ENCODE measurements at places on chromosomes 7 and 10. TPM values are rescaled to one million over a fixed set of nuclear protein-coding genes. Genes with fewer than 3 reads are reported as not detected.

DNA sequence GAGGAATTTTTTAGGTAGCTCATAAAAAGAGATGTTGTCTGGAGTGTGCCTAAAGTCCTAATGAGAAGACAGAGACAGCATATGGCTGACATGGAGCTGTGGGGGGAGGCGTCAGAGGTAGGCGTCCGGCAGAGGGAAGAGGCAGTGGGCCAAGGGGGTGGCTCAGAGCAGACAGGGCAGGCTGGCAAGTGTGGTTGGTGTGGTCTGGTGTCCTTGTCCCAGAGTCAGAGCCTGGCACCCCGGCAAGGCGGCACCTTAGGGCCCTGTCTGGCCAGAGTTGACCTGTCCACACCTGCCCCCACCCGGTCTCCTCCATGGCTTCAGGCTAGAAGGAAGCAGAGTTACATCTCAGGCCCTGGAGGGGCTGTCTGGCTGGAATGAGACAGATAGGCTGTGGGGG, 220.3 kb upstream of the ZNF32 start:
- no peak for ATAC-seq

GRCh38 chr10:24887855-24888231, 64.6 kb downstream of the PRTFDC1 start:
- peak; percentile 64 for ATAC-seq

The CPA2 gene
- 0.56 TPM for total RNA-seq

GRCh38 chr10:53646525-53646924, 873.9 kb upstream of the MBL2 start:
- ATAC-seq: no peak

The PALS2 gene
- 22.6 TPM for total RNA-seq

The OR2A12 gene
- not detected for total RNA-seq

DNA sequence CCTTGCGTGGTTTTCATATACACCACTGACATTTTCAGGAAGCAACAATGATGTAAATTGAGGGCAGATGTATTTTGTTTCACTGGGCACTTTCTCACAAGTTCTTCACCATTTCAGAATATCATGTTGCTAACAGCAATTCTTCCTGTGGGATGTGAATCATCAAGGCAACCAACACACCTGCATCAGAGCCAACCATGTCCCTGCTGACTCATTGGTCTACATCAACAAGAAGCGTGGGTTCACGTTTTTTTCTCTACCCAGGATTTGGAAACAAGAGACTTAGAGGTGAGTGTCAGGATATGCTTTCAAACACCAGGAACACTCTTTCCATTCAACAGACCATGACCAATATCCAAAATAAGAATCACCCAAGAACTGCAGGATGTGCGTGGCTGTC, 203.9 kb downstream of the TEX36 start:
- ATAC-seq: no peak

The OPN4 gene
- not detected for total RNA-seq

GRCh38 chr7:27250557-27251070, 8.0 kb downstream of the EVX1 start:
- no peak for ATAC-seq

The AGAP4 gene
- 13.2 TPM for total RNA-seq

- ATAC-seq: peak; percentile 61
These were observed 28.6 kb downstream of the MTURN start for GRCh38 chr7:30163231-30163894.

- ATAC-seq: no peak
These were observed 244.8 kb downstream of the BICC1 start for GRCh38 chr10:58757352-58758065.

DNA sequence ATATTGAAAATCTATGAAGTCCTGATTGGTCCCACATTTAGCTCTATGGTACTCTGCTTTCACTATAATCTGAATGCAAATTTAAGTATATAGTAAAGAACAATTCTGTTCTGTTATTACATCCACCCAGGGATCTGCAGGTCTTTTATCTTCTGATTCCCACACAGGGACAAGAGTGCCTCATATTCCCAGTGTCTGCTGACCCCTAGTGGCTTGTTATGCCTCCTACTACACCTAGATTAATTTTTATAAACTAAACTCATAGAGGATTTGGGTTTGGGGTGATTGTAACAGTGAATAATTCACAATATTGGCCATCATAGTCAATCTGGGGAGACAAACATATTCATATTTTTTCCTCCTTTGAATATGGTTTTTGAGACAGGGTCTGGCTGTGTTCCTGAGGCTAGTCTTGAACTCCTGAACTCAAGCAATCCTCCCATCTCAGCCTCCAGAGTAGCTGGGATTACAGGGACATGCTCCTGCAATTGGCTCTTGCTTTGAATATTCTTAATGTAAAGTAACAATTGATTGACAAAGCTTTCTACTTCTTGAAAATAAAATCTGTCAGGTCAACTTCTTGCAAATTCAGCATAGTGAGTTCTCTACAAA, 282.1 kb downstream of the KCND2 start:
- ATAC-seq: no peak

DNA sequence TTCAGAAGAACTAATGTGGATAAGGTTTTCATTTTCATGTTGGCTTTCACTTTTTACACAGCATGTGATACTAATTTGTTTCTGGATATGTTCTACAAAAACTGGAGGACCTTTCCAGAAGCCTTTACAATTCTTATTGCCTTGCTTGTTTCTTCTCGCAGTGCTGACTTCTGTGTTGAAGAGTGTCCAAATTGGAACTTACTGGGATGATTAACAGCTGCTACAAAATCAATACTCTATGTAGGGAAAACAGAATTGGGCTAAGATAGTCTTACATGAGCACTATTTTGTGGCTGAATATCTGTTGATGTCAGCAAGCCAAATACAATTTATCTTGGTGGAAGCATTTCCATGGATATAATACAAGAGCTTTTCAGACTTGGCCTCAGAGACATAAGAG, 351.2 kb downstream of the DGKB start:
- no peak for ATAC-seq

The ITPRIP gene
- total RNA-seq: 19.1 TPM

DNA sequence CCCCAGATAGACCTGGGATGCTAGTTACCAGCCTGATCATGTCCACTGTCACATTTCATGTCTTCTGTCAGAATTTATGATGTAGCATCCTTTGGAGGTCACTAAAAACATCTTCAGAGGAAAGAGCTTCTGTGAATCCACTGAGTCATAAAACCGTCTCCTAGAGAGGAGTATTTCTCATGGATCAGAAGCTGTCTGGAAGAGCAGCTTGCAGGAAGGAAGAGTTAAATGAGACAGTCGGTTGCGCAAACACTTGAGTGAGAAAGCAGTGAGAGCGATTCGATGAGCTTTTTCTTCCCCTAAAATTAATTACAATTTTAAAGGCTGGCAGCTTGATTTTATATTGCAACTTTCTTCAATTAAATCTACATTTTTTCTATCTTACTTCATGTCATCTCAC, 47.2 kb upstream of the WDR11 start:
- no peak for ATAC-seq
